Neural progenitor cell (in vitro differentiated cells): ENCODE measurements at places on chromosomes 2 and 18. TPM values are rescaled to one million over a fixed set of nuclear protein-coding genes. Genes with fewer than 3 reads are reported as not detected.

SMAD4 gene
- 168 and 310 TPM in 2 replicates for total RNA-seq

DNAH7 gene
- total RNA-seq = 0.25 and 0.49 TPM in 2 replicates

WNT10A gene
- not detected in 2 replicates for total RNA-seq

AQP12A gene
- total RNA-seq = not detected in 2 replicates

DNA sequence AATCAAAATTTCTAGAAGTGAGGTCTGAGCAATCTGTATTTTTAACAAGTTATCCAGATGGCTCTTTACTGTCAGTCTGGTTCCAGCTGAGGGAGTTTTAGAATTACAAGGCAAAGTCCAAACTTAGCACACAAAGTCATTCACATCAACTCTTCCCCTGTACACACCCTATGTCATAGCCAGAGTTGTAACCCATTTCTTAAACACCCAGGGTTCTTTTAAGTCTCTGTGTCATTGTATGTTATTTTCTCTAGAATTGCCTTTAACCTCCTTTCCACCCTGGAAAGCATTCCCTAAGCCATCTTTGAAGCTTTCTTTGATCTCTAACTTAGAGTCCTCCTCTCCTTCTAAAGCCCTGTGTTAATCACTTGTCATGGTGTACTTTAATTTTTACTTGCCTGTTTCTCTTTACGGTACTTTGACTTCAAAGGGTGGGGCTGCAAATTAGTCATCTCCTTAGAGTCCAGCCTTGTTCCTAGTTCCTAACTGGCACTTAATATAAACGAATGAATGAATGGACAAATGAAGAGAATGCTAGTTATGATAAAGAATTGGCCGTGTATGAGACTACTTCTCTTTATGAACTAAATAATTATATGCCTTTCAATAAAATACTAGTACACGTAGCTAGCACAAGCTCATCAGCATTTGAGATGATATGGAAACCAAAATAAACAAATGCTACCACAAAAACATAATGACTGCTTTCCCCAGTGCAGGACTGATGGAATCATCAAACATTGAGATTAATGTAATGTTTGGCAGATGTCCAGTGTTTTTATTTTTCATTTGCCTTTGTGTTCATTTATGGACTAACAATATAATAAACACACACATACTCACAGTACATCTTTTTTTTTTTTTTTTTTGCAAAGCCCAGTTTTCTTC lies 11.9 kb upstream of the ACTR3 start:
- no peak overlapping the region for H3K4me3 ChIP-seq
- DNase-seq = no peak
- H3K27ac ChIP-seq = no peak overlapping the region
- no peaks in the 10 kb centered on the region for H3K27me3 ChIP-seq
- no peaks in the 10 kb centered on the region for H3K4me1 ChIP-seq

DNA sequence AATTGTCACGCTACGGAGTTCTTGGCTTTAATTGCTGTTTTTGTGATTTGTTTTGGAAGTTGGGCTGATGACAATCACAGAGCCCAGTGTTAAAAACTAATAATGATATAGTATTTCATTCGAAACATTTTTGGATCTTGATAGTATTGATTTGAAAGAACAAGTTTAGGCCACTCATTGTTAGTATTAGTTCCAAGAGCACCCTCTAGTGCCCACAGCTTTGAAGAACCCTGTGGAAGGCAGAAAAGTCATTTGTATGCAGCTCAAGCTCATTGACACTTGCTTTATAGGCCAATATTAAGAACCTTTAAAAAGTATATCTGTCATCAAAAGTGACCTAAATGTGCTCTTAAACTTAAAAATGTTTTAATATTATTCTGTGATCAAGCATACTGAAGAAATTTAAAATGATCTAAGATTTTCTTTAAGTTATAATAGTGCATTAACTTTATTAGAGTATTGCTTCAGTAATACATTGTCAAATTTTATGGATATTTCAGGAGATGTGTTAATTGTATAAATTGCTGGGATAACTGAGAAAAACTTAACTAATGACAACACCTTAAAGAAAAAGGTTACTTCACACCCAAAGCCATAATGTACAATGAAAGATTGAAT lies 191.0 kb downstream of the GRB14 start:
- DNase-seq = peak; percentile 70
- H3K36me3 ChIP-seq = no peaks in the 10 kb centered on the region
- peaks cover 43% of the 10 kb centered on the region for H3K4me1 ChIP-seq
- no peak overlapping the region for H3K27ac ChIP-seq

- no peaks in the 10 kb centered on the region for H3K36me3 ChIP-seq
- H3K27me3 ChIP-seq = no peaks in the 10 kb centered on the region
These were observed 10.6 kb downstream of the SETBP1 start for GRCh38 chr18:44691148-44691925.

GRCh38 chr2:102834523-102835273 lies 72.9 kb downstream of the TMEM182 start:
- H3K4me1 ChIP-seq = peaks cover 3% of the 10 kb centered on the region
- H3K4me3 ChIP-seq = no peak overlapping the region
- no peak overlapping the region for H3K27ac ChIP-seq
- no peak for DNase-seq
- no peaks in the 10 kb centered on the region for H3K36me3 ChIP-seq

- H3K27me3 ChIP-seq = no peaks in the 10 kb centered on the region
- H3K4me3 ChIP-seq = no peak overlapping the region
- no peaks in the 10 kb centered on the region for H3K36me3 ChIP-seq
- no peak overlapping the region for H3K27ac ChIP-seq
- DNase-seq = no peak
- H3K4me1 ChIP-seq = no peaks in the 10 kb centered on the region
These were observed 22.1 kb upstream of the CNGA3 start for GRCh38 chr2:98324181-98324580.

DNA sequence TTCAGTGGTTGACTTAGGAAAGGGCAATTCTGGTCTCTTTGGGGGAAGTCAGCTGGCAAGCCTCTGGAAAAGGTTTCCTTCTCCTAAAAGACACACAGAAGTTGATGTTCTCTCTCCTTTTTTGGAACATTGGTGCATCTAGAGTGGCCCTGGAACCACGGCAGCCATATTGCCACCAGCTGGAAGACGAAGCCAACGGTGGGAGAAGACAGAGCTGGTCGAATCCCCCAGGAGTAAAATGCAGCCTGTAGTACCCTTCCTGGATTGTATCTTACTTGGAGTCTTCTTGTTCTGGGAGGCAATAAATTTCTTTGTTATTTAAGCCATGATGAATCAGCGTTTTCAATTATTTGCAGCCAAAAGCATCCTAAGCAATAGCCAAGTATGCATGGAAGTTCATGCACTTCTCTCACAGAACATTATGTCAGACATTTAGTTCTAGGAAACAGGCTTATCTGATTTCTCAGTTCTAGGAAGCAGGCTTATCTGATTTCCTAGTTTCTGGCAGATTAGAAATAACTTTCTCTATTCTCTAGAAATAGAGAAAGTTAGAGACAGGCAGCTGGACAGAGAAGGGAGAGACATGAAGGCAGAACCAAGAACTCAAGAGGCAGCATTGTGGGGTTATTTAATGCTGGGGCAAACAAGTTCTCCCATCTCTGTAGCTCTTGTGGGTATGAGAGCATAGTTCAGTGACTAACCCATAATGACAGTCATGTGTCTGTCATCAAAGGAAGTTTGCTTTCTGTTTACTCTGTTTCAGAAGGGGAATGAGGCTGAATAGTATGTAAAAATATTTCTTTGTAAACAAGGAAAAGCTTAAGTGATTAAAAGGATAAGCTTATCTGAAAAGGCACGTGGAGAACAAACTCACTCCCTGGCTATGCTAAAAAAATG lies 40.5 kb upstream of the NABP1 start:
- H3K4me1 ChIP-seq = peaks cover 17% of the 10 kb centered on the region
- H3K4me3 ChIP-seq = no peak overlapping the region
- no peaks in the 10 kb centered on the region for H3K27me3 ChIP-seq

DNA sequence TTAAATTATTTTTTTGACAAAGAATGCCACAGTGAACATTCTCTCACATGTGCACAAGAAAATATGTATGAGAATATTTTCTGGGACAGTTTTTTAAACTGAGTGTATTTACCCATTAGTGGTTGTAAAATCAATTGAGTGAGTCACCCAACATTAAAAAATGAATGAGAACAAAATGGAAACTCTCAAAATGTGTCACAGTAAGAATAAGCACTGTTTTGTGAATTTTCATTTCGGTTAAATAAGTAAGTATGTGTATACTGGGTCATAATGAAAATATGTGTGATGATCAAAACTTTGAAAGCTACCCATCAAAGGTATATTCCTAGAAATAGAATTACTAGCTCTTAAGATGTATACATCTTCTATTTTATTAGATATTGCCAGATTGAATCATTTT lies 11.6 kb downstream of the BABAM2 start:
- no peak overlapping the region for H3K4me3 ChIP-seq
- H3K4me1 ChIP-seq = no peaks in the 10 kb centered on the region
- H3K27me3 ChIP-seq = no peaks in the 10 kb centered on the region
- no peak for DNase-seq
- no peaks in the 10 kb centered on the region for H3K36me3 ChIP-seq

DNA sequence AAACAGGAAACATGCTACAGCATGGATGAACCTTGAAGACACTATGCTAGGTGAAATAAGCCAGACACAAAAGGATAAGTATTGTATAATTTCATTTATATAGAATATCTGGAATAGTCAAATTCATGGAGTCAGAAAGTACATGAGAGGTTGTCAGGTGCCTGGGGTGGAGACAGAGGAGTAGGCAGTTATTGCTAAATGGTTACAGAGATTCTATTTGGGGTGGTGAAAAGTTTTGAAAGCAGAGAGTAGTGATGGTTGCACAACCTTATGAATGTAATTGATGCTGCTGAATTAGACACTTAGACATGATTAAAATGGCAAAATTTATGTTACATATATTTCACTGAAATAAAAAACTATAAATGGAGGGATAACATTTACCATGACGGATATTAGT lies 197.4 kb downstream of the VAPA start:
- peaks cover 11% of the 10 kb centered on the region for H3K4me1 ChIP-seq
- no peak overlapping the region for H3K27ac ChIP-seq
- no peaks in the 10 kb centered on the region for H3K27me3 ChIP-seq
- H3K36me3 ChIP-seq = no peaks in the 10 kb centered on the region

DNA sequence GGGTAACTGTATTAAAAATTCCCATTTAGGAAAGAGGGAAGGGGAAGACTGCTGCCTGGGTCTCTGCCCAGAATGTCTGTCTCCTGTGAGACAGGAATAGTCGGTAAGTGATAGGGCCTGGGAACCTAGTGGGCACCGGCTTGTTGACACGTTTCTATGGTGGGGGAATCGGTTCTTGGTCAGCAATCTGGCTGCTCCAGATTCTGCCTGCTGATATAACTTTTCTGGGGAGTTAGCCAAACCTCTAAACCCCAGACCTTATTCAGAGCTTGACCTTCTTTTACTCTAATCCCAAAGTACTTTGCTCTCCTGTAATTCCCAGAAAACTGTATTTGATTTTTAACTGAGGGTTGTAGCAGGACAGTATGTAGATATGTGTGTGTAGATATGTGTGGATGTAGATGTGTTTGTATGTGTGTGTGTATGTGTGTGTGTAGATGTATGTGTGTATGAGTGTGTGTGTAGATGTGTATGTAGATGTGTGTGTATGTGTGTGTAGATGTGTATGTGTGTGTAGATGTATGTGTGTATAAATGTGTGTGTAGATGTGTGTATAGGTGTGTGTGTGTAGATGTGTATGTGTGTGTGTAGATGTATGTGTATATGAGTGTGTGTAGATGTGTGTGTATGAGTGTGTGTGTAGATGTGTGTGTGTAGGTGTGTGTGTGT lies 61.8 kb upstream of the TXNDC2 start:
- H3K36me3 ChIP-seq = no peaks in the 10 kb centered on the region
- H3K27ac ChIP-seq = no peak overlapping the region
- H3K4me3 ChIP-seq = no peak overlapping the region
- no peaks in the 10 kb centered on the region for H3K27me3 ChIP-seq

GRCh38 chr2:238569507-238570195 lies 142.9 kb downstream of the ASB1 start:
- H3K27ac ChIP-seq = no peak overlapping the region
- no peaks in the 10 kb centered on the region for H3K27me3 ChIP-seq
- no peaks in the 10 kb centered on the region for H3K4me1 ChIP-seq
- H3K36me3 ChIP-seq = no peaks in the 10 kb centered on the region
- DNase-seq = no peak

DNA sequence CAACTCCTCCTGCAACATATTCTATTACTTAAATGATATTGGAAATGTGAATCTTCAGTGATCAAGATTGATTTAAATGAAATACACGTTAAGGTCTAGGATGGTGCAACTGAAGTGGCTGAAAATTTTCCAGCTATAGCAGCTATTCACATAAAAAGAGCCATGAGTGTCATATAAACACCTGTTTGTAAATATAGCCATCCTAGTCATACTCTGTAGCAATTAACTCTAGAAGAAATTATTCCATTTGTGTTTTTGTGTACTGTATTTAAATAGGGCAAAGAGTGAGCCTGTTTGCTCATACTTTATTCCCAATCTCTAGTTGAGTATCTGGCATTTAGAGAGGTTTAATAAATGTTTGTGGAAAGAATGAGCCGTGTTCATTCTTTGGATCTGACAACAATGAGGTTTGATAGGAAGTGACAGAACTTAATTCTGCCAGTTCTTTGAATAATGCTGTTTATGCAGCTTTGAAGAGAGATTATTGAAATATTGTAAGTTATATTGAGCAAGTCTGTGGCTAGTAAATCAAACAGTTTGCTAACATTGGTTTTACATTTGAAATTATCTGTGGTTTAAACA lies 49.7 kb downstream of the BABAM2 start:
- no peaks in the 10 kb centered on the region for H3K27me3 ChIP-seq
- H3K4me1 ChIP-seq = no peaks in the 10 kb centered on the region
- no peak overlapping the region for H3K27ac ChIP-seq
- no peak overlapping the region for H3K4me3 ChIP-seq
- H3K36me3 ChIP-seq = no peaks in the 10 kb centered on the region

- H3K4me1 ChIP-seq = peaks cover 4% of the 10 kb centered on the region
- H3K4me3 ChIP-seq = no peak overlapping the region
- H3K27ac ChIP-seq = no peak overlapping the region
- no peak for DNase-seq
These were observed 196.9 kb downstream of the ICOS start for GRCh38 chr2:204133476-204133875.

GRCh38 chr2:237701033-237701858 lies 73.9 kb downstream of the LRRFIP1 start:
- no peaks in the 10 kb centered on the region for H3K27me3 ChIP-seq
- peaks cover 28% of the 10 kb centered on the region for H3K4me1 ChIP-seq
- no peak for DNase-seq

DNA sequence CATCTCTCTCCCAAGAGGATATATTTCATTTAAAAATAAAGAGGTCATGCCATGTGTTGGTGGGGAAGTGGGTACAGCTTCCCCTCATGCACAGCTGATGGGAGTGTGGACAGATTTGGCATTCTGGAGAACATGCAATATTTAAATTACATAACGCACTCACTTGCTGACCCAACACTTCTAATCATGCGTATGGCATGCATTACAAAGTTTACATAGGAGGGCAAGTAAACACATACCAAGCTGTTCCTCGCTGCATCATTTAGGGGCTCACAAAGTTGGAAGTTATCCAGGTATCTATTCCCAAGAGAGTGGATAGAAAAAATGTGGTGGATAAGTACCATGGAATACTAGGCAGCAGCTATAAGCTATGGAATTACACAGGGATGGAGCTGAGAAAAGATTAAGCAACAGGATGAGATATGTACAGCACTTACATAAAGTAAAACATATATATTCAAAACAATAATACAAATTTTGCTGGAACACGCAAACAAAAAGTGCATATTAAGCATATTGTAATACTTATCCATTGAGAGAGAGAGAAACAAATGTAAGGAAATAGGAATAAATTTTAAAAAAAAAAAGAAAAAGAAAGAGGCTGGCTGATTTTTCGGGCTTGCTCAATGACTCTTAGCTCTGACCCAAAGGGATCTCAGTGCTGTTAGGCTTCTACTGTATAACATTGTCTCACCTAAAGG lies 11.0 kb downstream of the CYP1B1 start:
- no peaks in the 10 kb centered on the region for H3K27me3 ChIP-seq
- no peak overlapping the region for H3K27ac ChIP-seq
- no peak for DNase-seq
- peaks cover 14% of the 10 kb centered on the region for H3K4me1 ChIP-seq
- H3K4me3 ChIP-seq = no peak overlapping the region
